ENCODE measurements at places on chromosomes 3 and 15.

DNA sequence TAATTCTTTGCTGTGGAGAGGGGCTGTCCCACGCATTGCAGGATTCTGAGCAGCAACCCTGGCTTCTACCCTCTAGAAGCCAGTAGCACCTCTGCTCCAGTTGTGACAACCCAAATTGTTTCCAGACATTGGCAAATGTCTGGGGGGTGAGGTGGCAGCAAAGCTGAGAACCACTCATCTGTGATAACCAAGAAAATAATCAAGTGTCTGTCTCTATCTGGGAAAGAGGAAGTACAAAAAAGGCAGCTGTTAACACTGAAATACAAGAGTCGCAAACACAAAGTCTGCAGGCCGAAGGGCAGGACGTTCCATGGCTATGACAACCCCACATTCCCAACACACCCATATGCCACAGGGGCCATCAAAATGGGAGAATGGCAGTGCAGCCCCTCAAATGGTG is 42.2 kb upstream of the GNB5 start:
- DNase-seq = no peak

DNA sequence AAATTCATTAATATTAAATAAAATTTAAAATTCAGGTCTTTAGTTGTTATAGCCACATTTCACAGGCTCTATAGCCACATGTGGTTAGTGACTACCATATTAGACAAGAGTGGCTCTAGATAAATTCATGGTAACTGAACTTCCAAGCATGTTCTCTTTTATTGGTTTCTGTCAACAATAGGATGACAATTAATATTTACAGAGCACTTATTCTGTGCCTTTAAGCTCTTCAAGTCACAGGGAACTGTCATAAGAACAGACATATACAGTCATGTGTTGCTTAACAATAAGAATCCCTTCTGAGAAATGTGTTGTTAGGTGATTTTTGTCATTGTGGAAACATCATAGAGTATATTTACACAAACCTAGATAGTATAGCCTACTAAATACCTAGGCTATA is 38.8 kb upstream of the SLC25A36 start:
- DNase-seq = no peak

GRCh38 chr15:74060251-74060650 is 22.1 kb downstream of the GOLGA6A start:
- DNase-seq = no peak

DNA sequence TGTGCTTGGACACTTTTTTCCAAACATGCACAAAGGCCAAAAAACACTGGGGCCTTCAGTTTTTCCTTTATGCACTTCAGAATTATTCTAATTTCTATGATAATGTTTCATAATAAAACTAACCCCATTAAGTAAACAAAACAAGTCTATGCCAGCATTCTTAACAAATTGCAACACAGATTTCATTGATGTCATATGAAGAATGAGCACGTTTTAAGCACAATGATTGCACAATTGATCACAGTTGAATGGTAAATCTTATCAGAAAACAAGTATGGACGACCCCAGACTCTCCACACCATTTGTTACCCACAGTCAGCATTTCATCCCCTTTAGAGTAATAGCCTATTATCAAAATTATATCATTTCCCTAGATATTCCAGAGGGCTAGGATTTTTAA is 46.7 kb upstream of the PROK2 start:
- DNase-seq = no peak

GRCh38 chr3:71849681-71850080 is 64.7 kb upstream of the PROK2 start:
- DNase-seq = no peak

- DNase-seq = no peak
Observed at GRCh38 chr15:30929982-30930381, 26.3 kb downstream of the FAN1 start.
